Foreskin keratinocyte (primary cell): ENCODE measurements at places on chromosomes 12 and 14. TPM values are rescaled to one million over a fixed set of nuclear protein-coding genes. Genes with fewer than 3 reads are reported as not detected.

DNA sequence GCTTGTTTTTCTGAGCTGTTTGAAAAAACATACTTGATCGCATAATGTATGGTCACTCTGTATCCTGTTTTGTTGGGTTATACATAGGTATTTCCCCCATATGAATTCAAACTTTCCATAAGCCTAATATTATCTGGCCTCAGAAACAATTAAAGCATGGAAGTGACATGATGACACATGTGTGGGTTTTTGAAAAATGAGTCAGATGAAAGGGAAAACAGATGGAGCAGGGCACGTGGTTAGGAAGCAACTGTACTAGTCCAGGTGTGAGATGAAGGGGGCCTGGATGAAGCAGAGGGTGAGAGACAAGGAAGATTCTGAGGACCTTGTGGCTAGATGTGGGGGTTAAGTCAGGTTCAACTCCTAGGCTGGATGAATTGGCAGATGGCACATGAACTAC is 92.7 kb upstream of the DNM1L start:
- DNase-seq, result peak; percentile 82

DNA sequence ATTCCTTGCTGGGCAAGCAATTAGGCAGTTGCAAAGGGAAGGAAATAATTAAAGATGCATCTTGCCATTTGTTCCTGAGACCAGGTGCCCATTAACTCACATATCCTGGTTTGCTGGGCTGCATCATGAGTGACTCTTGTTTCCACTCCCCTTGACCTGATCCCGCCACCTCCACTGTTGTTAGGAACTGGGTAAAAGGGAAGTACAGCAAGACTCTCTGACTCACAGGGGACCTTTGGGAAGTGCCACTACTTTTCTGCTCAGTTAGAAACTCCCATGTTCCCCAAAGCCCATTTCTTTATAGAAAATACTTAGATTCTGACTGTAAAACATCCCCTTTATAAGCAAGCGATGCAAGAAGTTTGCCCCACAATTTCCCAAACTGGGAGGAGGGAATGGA is 186.0 kb upstream of the BCL2L14 start:
- DNase-seq, result peak; percentile 27

DNA sequence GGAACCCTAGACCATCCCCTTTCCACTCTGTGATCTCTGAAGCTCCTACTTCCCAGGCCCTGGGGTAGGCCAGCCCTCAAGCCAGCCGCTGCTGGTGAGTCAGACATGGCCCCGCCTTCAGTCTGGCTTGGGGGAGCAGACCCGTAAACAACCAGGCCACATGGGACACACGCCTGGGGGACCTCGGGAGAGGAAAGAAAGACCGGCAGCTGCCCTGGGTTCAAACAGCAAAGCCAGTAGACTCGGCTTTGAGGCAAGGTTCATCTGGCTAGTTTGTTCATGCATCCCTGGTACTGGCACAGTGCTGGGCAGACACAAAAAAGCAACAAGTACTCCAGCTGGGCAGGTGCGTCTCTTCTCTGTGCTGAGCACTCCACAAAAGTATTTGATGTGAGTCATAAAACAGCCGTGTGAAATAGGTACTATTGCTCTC is 101.9 kb downstream of the SETD3 start:
- DNase-seq, result peak; percentile 92

DNA sequence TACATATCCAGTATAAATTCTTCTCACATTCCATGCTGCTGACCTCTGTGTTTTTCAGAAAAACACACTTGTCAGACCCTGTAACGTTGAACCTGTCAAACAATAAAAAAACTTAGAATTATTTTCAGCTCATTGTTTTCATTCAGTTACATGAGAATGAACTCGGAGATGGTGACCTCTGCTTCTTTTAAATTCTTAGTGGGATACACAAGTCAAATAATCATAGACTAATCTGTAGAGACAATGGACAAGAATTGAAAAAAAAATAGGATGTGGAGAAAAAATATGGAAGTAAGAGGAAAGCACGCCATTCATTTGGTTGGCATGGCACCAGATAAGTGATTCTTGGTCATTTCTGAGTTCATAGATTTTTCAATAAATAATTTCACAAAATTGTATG is 7.2 kb downstream of the CD69 start:
- DNase-seq, result no peak

- peak; percentile 17 for DNase-seq
Observed at GRCh38 chr12:120677765-120678473, 9.0 kb upstream of the MLEC start.

NRXN3 gene
- total RNA-seq, result 0.65 and 0.74 TPM in 2 replicates

DNA sequence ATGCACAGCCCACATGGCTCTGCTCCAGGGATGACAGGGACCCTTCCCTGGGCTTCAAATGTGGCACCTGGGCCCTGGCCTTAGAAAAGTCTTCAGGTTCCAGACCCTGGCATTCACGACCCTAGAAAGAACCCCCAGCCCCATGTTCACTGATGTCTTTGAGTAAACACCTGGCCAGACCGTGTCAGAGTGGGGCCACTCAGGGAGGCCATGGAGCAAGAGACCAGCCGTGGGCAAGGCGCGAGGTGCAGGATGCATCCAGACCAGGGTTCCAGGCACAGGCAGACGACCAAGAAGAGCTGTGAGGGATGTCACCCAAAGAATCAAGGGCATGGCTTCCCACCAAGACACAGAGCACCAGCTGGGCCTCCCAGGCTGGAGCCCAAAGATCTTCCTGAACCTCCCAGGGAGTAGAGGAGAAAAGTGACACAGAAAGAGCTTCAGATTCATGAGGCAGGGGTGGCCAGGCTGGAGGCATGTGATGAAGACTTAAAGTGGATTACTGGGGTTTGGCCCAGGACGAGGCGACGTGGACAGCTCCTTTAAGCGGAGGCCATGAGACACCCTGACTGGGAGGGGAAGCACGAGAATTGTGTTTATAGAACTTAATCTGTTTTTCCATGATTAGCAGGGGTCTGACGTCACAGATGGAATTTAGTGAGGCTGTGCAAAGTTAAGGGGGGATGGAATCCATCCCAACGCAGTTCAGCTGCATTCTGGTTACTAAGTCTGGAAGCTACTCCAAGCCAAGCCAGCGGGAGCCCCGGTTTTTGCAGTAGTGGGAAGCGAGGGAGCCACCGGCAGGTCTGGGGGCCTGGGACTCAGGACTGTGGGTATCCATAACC is 61.6 kb downstream of the ARL6IP4 start:
- DNase-seq, result no peak

GRCh38 chr14:42921901-42922300 is 1315.2 kb downstream of the LRFN5 start:
- no peak for DNase-seq

GRCh38 chr12:6957151-6957701 is 6.1 kb downstream of the PTPN6 start:
- DNase-seq, result no peak

SIX1 gene
- not detected in 2 replicates for total RNA-seq

- no peak for DNase-seq
Observed at GRCh38 chr12:43795716-43796280, 10.3 kb downstream of the TWF1 start.

DNA sequence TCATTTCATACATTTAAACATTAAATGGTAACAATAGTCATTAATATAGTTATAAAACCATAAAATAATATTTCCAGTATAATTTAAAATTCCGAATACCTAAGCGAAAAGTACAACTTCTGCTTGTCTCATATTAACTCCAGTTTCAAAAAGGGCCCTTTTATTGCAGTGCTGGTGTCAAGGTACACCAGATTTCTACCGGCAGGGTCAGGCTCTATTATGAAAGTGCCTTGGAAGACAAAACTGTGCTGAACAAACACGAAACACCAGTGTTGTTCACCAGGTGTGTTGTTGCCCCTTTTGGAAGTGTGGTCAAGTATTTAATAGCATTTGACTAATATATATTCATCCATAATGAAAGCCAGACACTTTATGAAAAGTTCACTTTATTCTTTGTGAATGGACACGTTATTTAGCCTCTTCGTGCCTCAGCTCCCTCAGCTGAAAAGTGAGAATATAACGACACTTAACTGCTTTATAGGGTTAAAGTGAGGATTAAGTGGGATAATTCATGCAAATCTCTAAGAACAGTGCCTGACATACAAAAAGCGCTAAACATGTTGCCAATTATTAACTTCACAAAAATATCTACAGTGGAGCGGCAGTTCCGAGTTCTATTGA is 20.3 kb upstream of the GNS start:
- no peak for DNase-seq
